ENCODE measurements at places on chromosomes 6 and 20.

- no peak for DNase-seq
Observed at GRCh38 chr6:130863415-130864230, 36.4 kb downstream of the SMLR1 start.

- DNase-seq, result no peak
Observed at GRCh38 chr6:51865996-51866395, 221.4 kb downstream of the PKHD1 start.

GRCh38 chr20:49181265-49181877 lies 6.8 kb downstream of the STAU1 start:
- no peak for DNase-seq

DNA sequence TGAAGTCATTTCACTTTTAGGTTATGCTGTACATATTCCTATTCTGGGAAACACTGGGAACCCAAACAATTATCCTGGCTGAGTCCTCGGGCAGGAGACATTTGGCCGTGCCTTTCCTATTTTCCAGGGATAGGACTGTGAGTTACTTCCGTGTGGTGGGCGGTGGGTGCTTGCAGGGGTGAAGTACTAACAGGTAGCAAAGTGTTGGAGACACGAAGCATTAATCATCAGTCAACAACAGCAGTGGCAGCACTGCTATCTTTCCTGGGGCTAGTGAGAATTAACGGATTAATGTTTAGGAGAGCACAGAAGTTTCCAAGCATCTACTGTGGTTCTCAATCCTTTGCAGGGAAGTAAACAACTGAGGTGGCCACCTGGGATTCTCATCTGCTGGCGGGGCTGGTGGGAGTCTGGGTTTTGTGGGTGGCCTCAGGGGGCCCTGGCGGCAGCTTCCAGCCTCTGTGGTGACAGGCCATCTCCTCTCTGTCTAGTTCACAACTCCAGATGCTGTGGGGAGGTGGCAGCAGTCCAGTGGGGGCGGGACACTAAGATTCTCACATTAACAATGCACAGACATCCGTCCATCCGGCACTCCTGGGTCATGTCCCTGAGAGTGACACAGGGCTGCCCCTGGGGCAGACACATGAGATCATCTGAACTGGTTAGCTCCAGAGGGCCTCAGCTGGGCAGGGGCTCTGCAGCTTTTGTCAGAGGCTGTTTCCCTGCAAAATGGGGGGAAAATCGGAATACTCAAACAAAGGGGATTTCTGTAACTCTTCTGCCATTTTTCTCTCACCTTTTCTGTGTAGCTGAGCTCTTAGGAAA lies 90.9 kb downstream of the GJA10 start:
- DNase-seq, result peak; percentile 25

GRCh38 chr6:3409699-3410384 lies 47.0 kb downstream of the SLC22A23 start:
- DNase-seq, result no peak

GRCh38 chr6:109105681-109106080 lies 10.4 kb downstream of the CEP57L1 start:
- DNase-seq, result no peak

GRCh38 chr6:139323511-139324300 lies 31.9 kb upstream of the TXLNB start:
- no peak for DNase-seq

DNA sequence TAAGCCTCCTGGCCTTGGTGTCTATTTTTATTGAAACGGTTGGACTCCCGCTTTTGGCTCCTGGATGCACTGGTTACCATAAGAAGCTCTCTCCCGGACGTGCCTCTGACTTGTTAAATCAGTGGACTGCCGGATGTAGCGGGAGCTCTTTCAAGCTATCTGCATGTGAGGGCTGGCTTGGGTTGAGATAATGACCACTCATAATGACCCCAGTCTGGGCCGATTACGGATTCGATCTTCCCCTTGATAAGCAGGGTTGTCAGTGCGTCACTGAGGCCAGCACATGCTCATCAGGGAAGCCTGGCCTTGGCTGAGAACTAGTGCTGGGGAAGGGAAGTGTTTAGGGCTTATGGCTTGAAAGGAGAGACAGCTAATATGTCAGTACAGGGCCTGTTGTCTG lies 528.1 kb downstream of the CDH26 start:
- no peak for DNase-seq

Data from BJ (cell line).